Fibroblast of lung (primary cell): ENCODE measurements at places on chromosomes 4 and X. TPM values are rescaled to one million over a fixed set of nuclear protein-coding genes. Genes with fewer than 3 reads are reported as not detected.

SATL1 gene
- total RNA-seq: not detected in 2 replicates

CDX4 gene
- total RNA-seq: not detected in 2 replicates

OPRPN gene
- not detected in 2 replicates for total RNA-seq

TKTL1 gene
- not detected in 2 replicates for total RNA-seq

PGRMC1 gene
- 109 and 201 TPM in 2 replicates for total RNA-seq

FRG2 gene
- not detected in 2 replicates for total RNA-seq

MAP3K15 gene
- total RNA-seq: under 0.01 TPM in 2 replicates

TCP11X2 gene
- not detected in 2 replicates for total RNA-seq

GRCh38 chrX:109614951-109615350 is 10.0 kb downstream of the KCNE5 start:
- DNase-seq: no peak

GRCh38 chr4:121094297-121094966 is 22.1 kb upstream of the NDNF start:
- DNase-seq: no peak

GRCh38 chrX:41542536-41542935 is 95.4 kb downstream of the NYX start:
- peak; percentile 33 for DNase-seq

GRCh38 chr4:93299118-93299517 is 529.4 kb upstream of the ATOH1 start:
- DNase-seq: no peak

DNA sequence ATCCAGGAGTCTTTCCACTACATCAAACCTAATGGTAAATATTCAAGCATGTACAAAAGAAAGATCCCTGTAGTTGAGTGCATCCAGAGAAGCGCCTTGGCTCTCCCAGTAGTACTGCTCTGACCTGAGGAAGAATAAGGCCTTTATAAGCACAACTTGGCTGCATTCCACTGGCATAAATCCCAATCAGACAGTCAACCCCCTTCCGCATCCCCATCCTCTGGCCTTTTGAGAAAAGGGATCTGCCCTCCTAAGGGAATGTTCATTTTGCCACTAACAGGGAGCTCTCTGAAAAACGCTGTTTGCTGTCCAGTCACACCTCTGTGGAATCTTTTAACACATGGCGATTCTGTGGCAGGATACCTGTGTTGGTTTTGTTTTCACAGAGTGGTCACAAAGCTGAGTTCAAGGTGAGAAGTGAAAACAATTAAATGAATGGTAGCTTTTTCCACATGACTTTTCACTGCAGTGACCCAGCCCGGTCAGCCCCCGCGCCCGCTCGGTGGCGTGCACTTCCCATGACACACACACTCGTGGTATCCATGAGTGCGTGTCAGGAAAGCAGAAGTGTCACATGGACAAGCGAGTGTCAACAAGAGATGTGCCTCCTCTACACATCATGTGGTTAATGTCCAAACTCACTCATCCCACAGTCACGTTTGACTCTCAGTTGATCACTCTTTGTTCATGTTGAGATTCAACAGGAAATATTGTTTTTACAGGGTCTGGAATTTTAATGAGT is 112.2 kb upstream of the ENPP6 start:
- peak; percentile 12 for DNase-seq

- DNase-seq: no peak
These were observed 934.3 kb upstream of the SLIT2 start for GRCh38 chr4:19317377-19317776.

- no peak for DNase-seq
These were observed 17.5 kb downstream of the RAB39B start for GRCh38 chrX:155246748-155247147.

- DNase-seq: no peak
These were observed 14.0 kb upstream of the HSFX1 start for GRCh38 chrX:149759824-149760223.

DNA sequence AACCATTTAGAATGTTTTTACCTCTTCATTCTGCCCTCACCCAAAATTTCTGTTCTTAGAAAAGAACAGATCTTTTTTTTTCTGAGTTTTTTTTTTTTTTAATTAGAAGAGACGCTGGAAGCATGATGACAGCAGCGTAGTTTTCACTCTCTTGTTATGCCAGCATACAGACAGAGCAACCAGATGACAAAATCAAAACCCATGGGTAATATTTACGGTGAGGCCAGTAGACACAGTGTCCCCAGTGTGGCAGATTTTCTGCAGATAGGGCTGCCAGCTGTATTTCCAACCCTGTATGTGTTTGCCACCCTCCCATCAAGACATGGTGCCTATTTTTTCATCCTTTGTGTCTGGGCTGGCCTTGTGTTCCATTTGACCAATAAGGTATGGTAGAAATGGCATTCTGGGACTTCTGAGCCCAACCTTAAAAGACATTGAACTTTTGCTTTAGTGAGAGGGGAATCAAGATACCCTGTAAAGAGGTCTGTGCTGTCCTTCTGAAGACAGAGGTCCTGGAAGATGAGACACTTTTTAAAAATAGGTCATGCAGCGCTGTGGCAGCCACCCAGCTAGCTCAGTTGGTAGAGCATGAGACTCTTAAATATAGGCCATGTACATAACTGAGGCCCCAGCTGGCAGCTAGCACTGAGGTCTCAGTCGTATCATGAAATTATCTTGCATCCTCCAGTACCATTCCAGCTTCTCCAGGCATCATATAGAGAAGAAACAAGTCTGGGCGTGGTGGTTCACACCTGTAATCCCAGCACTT is 6.7 kb upstream of the ZNF41 start:
- no peak for DNase-seq

DNA sequence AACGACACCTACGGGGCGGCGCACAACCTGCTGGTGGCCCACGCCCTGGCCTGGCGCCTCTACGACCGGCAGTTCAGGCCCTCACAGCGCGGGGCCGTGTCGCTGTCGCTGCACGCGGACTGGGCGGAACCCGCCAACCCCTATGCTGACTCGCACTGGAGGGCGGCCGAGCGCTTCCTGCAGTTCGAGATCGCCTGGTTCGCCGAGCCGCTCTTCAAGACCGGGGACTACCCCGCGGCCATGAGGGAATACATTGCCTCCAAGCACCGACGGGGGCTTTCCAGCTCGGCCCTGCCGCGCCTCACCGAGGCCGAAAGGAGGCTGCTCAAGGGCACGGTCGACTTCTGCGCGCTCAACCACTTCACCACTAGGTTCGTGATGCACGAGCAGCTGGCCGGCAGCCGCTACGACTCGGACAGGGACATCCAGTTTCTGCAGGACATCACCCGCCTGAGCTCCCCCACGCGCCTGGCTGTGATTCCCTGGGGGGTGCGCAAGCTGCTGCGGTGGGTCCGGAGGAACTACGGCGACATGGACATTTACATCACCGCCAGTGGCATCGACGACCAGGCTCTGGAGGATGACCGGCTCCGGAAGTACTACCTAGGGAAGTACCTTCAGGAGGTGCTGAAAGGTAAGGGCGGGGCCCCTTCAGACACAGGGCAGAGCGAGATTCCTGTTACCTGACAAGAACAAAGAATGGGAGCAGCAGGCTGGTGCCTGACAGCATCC is 11.7 kb downstream of the RPL9 start:
- peak; percentile 60 for DNase-seq

DNA sequence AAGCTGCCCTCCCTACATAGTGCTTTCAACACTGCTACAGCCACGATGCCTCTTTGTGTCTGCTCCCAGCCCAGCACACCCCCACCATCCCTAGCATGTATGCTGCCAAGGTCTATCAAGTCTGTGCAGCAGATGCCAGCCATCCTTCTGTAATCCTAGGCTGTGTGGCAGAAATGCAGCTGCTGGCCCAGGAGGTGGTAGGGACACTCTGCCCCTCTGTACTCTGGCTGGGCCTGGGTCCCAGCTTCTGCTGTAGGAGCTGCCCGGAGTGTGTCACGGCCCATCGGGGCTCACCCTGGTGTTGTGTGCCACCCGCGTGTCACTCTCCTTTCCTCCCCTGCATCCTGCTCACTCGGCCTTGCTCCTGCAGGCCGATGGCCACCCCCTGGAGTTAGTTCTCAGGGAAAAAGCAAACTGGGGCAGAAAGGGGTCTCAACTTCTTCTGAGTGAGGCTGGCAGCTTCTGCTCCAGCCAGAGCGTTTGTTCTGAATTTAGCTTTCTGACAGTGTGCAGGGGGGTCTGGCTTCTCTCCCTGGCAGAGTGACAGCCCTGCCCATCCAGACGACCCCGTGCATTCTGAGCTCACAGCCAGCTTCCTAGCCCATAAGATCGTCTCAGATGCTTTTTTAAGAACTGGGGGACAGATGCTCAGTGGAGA is 22.7 kb downstream of the PSAPL1 start:
- no peak for DNase-seq

- no peak for DNase-seq
These were observed 151.6 kb downstream of the PRDM5 start for GRCh38 chr4:120770897-120771296.

GRCh38 chr4:73045879-73046278 is 23.6 kb downstream of the COX18 start:
- DNase-seq: no peak

DNA sequence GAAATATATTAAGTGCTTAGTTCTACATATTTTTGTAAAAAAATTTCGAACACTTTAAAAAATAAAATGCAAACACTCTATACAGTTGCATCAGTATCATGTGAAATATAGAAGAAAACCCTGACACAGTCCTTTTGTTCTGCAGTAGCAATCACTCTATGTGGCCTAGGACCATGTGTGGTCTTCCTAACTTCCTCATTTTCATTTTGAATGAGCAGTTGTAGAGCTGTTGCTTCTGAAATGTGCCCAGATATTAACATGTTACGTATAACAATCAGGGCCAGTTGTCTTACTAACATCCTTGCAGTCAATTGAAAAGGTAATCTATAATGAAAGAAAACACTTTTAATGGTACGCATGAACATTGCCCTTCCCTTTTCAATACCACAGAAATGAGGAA is 107.9 kb downstream of the ZNF827 start:
- DNase-seq: no peak

DNA sequence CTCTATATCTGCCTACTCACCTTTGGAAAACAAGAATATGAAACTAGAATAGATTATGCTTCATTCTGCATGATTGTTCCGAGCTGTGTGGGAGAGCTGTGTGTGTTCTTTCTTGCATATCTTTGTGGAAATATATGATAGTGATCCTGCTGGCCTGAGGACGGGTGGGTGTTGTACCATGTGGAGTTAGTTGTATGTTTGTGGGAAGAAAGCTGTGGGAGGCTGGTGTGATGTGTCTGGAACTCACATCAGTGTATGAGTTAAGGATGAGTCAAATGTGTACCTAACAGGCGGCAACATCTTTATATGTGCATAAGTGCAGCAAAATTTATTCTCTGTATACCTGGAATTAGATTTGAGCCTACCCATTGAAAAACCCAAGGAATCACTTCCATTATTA is 208.1 kb upstream of the ADGRL3 start:
- DNase-seq: no peak
